ENCODE measurements at places on chromosomes 7 and 10.

DNA sequence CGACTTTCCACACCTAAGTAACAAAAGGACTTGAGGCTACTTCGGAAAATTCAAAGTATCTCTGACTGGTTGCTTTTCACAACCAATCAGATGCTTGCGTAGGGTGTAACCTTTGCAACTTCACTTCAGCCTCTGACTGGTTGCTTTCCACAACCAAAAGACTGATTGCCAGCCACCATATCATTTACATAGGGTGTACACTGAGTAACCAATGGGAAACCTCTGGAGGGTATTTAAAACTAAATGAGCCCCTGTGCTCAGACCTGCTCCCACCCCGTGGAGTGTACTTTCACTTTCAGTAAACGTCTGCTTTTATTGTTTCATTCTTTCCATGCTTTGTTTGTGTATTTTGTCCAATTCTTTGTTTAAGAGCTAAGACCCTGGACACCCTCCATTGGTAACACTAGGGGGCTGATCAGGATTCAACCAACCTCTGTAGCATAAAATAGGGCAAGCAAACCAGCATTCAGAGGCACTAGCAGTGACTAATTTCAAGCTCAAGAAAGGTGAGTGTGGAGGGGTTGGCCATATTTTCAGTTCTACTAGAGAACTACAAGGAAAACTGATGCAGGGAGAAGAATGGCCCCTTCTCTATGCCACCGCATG, 390.8 kb downstream of the POM121L12 start:
- DNase-seq = no peak

- DNase-seq = no peak
These were observed 75.3 kb downstream of the MTPN start for GRCh38 chr7:135901585-135902540.

GRCh38 chr10:1074052-1074747, 18.0 kb downstream of the WDR37 start:
- no peak for DNase-seq

DNA sequence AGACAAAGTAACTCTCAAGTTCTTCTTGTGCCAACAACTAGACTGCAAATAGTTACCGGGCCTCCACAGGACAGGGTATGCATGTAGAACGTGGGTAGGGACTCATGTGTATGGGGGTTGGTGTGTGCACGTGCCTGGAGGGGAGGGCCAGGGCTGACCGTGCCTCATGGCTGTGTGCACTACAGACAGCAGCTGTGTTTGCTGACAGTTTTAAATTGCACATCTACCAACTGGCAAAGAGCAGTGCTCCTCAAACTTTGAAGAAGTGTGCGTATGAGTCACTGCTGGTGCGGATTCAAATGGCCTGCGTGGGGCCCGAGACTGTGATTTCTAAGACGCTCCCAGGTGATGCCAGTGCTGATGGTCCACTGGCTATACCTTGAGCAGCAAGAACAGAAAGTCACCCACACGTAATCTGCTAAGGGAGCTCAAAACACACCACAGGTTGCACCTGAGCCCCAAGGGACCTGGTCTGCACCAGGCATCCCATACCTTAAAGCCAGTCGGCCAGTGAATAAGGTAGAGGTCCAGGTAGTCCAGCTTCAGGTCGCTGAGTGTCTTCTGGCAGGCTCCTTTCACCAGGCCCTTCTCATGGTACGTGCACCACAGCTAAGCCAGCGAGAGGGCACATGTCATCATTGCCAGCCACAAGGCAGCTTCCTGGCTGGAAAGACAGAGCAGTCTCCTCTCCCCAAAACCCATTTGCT, 8.5 kb downstream of the AKR1B1 start:
- DNase-seq = no peak

GRCh38 chr7:73716318-73716890, 3.1 kb downstream of the STX1A start:
- no peak for DNase-seq

GRCh38 chr7:35565927-35566326, 129.0 kb downstream of the HERPUD2 start:
- no peak for DNase-seq

- DNase-seq = no peak
These were observed 71.3 kb upstream of the ITPRID1 start for GRCh38 chr7:31442626-31443025.

DNA sequence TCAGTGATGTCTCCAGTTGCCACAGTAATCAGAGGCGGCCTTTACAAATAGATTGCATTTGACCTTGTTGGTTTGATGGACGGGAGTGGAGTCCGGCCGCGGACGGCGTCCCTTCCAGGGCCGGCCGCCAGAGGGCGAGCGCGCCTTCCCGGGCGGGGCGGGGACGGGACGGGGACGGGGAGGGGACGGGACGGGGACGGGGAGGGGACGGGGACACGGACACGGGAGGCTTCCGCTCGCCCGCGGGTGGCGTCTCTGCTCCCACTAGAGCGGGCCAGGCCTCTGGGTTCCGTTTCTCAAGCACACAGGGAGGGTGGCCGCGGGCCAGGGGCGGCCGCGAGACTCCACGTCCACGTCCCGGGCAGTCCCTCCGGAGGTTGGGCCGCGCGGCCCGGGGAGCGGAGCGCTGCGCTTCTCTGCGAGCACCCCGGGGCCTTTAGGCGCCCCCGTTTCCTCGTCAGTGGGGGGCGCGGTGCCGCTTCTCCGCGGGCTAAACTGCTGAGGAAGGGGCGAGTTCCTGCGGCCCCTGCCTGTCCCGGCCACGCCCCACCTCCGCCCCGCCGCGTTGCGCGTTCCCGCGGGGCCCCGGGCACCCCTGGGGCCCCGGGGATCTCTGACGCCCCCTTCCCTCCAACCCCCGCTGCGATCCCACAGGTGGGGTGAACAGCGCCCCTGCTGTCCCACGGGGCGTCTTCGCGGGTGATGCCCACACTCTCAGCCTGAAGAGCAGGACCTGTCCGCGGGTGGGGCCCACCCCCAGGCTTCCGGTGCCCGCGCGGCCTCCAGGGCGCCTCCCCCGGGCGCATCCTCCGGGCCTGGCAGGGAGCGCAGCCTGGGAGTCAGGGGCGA, 84.2 kb upstream of the MKI67 start:
- peak; percentile 73 for DNase-seq

DNA sequence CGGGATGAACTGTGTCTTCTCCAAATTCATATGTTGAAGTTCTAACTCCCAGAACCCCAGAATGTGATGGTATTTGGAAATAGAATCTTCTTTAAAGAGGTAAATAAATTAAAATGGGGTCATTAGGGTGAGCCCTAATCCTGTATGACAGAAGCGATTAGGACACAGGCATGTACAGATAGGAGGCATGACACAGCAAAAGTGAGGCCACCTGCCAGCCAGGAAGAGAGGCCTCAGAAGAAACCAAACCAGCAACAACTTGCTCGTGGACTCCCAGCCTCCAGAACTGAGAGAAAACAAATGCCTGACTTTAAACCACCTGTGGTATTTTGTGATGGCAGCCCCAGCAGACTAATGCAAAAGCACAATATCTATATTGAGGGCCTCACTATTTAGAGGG, 214.3 kb downstream of the NEBL start:
- DNase-seq = no peak

GRCh38 chr10:101113890-101114403, 17.2 kb upstream of the TLX1 start:
- DNase-seq = no peak

- no peak for DNase-seq
These were observed 226.5 kb upstream of the STEAP1 start for GRCh38 chr7:89927762-89928161.

- DNase-seq = no peak
These were observed 465 bp upstream of the NPY start for GRCh38 chr7:24283554-24283896.

GRCh38 chr10:30862486-30862885, 169.2 kb downstream of the ZNF438 start:
- DNase-seq = no peak

DNA sequence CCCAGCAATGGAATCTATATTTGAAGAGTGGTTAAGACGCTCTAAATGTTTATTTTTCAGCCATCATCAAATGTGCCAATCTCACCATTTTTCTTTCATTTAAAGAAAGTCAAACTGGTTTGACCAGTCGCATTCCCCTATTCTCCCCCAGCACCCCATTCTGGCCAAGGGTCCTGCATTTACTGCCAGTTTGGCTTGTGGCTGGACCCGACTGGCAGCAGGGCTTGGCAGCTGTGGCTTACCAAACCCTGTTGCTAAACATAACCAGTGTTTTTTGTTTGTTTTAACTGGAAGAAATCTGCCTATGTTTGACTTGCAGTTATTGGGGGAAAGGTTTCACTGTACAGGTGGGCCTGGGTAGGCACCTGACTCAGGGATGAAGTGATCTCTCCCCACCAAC, 116.3 kb downstream of the CYP26A1 start:
- no peak for DNase-seq

DNA sequence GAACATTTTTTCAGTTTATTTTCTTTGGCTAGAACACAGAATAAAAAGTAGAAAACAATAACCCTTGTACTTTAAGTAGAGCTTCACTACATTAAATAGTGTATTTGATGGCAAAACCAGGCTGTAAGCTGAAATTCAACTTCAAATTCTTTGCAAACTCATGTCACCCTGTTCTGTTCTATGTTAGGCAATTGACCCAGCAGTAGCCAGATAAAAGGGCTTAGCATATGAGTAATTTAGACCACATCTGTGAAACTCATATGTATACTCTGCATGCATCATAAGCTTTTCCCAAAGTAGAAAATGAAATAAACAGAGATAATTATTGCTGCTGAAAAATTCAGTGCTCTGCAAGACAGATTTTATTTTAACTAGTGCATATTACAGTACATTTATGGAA, 150.2 kb downstream of the GNAI1 start:
- DNase-seq = no peak

DNA sequence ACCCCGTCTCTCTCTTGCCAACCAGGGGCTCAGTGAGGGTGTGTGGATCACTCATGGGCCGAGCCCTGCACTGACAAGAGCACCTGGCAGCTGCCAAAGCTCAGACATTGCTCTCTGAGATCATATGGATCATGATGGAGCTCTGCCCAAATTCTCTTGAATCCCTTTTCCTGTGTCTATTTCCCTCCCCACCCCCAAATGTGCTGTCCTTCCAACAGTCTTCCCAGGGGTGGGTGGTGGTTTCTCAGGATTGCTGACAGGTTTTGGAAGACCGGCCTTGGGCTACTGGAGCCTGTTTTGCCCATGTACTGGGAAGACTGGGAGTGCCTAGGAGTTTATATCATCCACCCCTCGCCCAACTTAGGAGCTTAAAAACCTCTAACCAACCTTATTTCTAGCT, 10.5 kb downstream of the ARHGAP22 start:
- no peak for DNase-seq

DNA sequence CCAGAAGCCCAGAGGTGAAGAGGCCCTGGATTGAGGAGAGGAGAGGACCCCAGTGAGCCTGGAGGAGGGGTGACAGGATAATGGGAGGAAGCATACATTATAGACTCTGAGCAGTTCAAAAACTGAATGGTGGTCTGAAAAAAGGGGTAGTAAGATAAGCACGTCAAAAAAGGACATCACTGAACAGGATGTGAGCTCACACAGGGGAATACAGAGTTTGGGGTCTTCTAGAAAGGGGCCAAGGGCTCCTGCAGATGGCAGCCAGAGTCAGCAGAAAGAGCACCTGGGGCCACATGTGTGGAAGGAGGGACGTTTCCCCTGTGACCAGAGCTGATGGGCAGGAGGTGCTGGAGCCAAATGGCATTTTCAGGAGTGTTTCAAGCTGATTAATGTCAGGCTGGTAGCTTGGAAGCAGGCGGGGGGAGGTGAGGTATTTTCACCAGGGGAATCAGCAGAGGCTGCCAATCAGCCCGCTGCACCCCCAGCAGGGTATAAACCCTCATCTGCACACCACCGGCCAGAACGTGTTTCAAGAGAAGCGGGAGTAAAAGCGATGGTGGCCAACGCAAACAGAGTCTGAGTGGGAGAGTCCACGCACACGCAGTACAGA, 85.8 kb downstream of the TNS3 start:
- DNase-seq = no peak

- no peak for DNase-seq
These were observed 179.5 kb upstream of the RNF32 start for GRCh38 chr7:156460858-156461627.

GRCh38 chr7:155878674-155879073, 66.4 kb upstream of the SHH start:
- DNase-seq = no peak

GRCh38 chr10:24444337-24444736, 235.4 kb downstream of the KIAA1217 start:
- DNase-seq = no peak

GRCh38 chr10:112650588-112651030, 203.6 kb downstream of the VTI1A start:
- no peak for DNase-seq

DNA sequence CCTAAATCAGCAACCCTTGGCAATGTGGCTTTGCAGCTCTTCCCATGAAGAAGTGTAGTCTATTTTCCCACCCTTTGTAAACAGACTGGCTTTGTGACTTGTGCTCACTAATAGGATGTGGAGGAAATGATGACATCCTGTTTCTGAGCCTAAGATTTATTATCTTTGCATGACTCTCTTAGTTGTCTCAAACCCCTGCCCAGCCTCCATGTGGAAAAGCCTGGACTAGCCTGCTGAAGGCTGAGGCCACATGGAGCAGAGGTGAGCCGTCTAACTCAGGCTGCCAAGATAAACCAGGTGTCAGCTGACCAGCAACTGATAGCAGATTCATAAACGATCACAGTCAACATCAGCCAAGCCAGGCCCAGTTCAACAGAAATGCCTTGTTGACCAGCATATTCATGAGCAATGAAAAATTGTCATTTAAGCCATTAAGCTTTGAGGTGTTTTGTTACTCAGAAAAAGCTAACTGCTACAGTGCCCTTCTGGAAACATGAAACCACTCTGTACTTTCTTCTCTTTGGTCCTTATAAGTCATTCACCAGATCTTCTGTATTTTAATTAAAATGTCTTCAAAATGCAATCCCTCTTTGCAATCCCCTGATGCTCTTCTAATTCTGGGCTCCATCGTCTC, 586.3 kb upstream of the ANKRD30A start:
- DNase-seq = no peak

GRCh38 chr10:31758495-31758894, 170.1 kb downstream of the ARHGAP12 start:
- DNase-seq = no peak

- DNase-seq = no peak
These were observed 22.2 kb upstream of the CAMK2B start for GRCh38 chr7:44347546-44348114.

DNA sequence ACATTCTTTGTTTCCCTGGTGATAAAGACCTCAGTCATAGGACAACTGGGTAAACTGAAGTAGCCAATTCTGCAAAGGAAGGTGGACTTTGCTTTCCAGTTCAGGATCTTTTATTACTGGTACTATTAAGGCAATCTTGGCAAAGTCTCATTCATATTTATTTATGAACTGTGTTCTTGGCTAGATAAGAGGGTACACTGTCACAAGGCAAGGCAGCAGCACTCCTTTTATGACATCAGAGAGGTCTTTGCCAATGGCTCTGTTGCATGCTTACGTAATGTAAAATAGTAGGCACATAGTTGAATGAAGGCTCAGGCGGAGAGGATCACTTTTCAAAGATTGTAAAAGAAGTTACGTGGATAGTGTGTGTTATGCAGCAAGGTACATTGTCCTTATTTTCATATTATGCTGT, 63.7 kb upstream of the PDK4 start:
- no peak for DNase-seq

DNA sequence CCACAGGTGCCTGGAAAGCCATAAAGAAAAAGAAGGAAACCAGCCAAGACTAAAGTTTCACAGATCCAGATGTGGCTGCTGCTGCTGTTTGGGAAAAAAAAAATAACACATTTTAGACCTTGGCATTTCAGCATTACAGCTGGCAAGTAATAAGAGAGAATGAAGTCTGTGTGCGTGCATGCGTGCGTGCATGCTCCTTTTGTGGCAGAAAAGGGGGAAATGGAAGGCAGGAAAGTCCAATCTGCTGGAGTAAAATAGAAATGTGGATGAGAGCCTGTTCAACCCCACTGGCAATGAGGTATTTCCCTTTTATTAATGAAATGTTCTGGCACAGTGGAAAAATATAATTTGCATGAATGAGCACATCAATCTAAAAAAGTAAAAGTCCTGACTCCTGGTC, 137.0 kb upstream of the SEMA3A start:
- no peak for DNase-seq

All from stimulated activated CD4-positive, alpha-beta T cell treated with anti-CD3 and anti-CD28 coated beads, TNF-alpha, amount 100 ng/mL, for 1 hour (primary cell).